ENCODE measurements at places on chromosomes 4 and X. TPM values are rescaled to one million over a fixed set of nuclear protein-coding genes. Genes with fewer than 3 reads are reported as not detected.
A peak's percentile ranks its signal among the peaks of the same experiment; 100 is the strongest.

DNA sequence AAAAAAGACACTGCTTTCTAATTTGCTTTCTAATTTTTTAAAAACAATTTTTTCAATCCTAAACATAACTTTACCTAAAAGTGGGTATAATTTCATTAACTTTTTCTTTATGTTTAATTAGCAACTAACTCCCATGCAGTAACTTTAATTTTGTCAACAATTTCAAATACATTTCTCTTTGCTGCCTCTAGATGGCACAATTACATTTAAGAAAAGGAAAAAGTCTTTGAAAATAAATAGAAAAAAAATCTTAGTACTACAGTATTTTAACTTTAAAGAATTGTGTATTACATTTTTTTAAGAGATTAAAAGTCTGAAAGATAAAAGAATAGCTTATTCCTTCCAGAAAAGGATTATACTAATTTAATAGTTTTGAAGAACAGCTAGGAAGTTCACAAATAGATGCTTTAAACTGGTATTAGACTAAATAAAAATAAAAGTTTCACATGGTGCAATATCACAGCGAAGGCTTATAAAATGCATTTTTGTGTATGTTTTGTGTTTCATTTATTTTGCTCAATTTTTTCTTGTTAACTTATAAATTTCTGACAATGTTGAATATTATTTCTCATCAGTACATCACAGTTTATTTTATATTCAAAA, 105.1 kb downstream of the ADGRA3 start:
- DNase-seq = no peak

NPY5R gene
- total RNA-seq = not detected

- no peak for DNase-seq
Observed at GRCh38 chrX:155070663-155070974, 317 bp downstream of the CMC4 start.

- DNase-seq = no peak
Observed at GRCh38 chr4:145697332-145697731, 17.4 kb downstream of the C4orf51 start.

DNA sequence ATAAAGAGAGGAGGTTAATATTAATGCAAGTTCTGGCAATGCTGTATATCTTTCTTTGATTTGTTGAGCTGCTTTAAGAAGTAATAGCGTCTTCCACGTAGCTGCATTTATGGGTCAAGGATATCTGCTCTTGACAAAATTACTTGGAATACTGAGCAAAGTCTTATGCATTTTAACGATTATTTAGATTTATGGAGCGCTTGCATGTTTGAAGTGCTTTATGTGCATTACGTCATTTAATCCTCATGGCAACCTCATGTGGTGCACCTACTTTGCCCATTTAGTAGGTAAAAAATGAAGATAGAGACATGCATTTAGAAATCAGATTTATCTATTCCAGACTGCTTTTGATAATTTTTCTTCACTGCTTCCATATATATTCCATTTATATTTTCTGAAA, 46.0 kb downstream of the DTHD1 start:
- no peak for DNase-seq

DNA sequence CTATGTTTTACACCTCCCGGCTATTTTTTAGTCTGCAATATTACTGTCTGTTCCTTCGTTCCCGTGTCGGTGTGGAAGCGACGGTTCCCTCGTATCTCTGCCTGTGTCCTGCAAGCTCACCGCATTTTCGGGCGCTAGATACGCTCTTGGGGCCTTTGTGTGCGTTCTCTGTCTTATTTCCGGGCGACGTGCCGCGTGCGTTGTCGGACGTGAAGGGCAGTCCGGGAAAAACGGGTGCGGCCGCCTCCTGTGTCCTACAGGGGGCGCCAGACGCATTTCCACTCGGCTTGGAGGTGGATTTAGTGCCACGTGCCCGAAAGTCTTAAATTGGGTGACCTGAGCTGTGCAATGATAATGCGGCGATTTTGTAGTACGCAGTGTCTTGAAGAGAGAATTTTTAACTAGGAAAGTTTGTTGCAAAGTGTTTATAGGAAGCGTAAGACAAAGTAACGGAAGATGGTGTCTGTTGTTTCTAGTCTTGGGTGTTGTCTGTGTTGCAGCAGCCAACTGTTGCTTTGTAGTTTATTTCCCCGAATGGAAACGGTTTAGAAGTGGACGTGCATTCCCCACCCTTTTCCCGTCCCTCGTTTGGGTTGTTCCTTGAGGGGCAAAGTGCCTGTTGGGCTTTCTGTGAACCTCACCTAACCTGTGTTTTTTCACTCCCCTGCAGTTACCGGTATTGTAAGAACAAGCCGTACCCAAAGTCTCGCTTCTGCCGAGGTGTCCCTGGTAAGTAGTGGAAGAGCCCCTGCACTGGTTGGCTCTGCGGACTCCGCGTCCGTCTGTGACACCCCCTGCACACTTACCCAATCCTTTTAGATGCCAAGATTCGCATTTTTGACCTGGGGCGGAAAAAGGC, 720 bp downstream of the RPL10 start:
- DNase-seq = peak; percentile 88

GABRA4 gene
- total RNA-seq = not detected

- DNase-seq = no peak
Observed at GRCh38 chrX:86806786-86807185, 658.5 kb downstream of the DACH2 start.

- peak; percentile 42 for DNase-seq
Observed at GRCh38 chrX:40471965-40472648, 108.7 kb upstream of the ATP6AP2 start.

- no peak for DNase-seq
Observed at GRCh38 chr4:75101906-75102786, 169.2 kb downstream of the PARM1 start.

- no peak for DNase-seq
Observed at GRCh38 chrX:25597551-25597950, 540.6 kb upstream of the MAGEB18 start.

DNA sequence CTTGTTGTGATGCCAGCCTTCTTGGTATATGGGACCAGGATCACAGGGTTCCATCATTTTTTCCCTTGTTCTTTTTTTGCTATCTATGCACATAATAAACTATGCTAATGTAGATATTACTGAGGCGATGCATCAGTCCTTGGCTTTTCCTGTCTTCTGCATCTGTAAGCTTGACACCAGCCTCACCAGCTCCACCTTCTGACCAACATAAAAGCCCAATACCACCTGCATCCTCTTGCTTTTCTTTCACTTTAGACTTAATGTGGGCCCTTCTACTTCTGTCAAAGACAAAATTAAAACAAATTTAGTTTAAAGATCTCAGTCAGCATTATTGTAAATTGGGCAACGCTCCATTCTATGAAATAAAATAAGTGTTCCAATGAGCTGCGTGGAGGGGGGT, 1718.8 kb upstream of the PCDH10 start:
- DNase-seq = no peak

SORBS2 gene
- not detected for total RNA-seq

GRCh38 chr4:149881744-149882143, 66.1 kb upstream of the IQCM start:
- DNase-seq = no peak

DNA sequence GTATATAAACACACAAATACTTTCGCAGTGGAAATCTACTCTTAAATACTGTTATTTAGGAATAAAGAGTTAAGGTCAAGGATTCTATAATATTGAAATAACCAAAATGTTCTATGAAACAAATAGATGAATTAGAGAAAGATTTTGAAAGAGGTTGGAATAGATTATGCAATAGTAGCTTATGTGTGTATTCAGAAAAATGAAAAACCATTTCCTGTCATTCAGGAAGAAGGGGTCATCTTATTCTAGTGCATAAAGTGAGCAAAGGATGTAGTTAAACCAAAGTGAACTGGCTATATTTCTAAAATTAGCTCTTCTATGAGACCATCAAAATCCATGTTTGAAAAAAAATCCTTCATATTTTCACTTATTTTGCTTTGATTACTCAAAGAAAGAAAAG, 30.0 kb upstream of the MYOZ2 start:
- DNase-seq = no peak

FGG gene
- total RNA-seq = not detected

- DNase-seq = no peak
Observed at GRCh38 chrX:129593137-129593536, 53.1 kb downstream of the OCRL start.

DNA sequence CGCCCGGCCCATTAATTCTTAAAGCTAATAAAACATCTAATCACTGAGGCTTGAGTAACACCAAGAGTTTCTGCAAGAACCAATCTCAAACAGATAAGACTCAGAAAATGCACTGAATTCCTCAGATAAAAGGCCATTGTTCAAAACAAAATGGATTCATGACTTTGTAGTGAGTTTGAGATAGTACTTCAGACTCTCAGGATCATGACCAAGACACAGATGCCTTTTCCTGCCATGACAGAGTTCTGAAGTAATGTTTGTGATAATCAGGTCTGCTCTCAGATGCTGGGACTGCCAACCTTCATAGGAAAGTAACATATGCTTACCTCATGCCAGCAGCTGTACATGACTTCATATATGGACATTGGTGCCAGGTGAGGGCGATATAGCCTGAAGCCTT, 54.6 kb downstream of the NIPAL1 start:
- DNase-seq = no peak

DNA sequence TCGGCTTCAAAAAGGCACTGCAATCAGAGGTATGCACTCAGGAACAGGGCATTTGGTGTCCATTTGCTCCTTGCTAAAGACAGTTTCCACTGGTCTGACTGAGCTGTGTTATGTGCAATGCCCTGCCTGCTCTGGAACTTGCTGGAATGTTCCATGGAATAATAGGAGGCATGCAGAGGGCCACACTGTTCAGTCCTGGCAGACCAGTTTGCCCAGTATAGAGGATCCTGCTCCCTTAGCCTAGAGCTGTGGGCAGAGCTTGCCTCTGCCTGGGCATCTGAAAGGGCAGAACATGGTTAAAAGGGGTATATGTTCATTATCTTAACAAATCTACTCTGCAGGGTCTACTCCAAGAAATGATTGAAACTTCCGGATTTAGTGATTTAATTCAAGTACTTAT, 27.8 kb upstream of the CD99L2 start:
- DNase-seq = no peak

SH3RF1 gene
- total RNA-seq = 0.34 TPM

DNA sequence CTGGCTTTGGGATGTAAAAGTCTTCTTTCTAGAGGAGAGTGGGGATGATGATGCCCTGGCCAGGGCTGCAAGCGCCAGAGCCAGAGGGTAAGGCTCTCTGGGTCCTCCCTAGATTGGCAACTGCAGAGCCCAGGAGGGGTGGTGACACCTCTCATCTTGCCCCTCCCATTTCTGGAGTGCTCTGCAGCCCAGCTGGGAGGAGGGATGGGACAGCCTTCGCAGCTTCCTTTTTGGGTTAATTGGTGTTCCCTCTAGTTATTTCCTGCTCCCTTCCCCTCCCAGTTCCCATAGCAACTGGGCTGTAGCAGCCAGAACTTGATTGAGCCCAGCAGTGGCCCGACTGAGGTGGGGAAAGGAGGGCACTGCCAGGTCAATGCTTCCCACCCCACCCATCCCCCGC, 19.2 kb downstream of the NALF2 start:
- no peak for DNase-seq

EVC gene
- total RNA-seq = 2.5 TPM

DNA sequence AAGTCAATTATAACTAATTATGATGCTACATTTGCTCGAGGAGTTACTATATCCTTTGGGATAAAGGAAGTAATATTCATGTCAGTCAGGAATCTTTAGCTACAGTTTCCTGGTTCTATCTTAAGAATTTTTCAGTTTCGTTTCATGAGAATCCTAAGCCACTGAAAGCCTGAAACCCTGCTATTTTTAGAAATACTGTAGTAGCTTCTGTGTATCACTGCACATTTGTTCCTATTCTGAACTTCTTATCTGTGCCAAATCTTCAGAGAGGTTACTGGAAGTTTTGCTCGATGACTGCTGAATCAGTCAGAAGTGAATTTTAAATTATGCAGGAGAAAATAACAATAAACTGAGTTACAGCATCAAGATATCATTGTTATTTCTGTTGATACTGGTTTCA, 249.2 kb downstream of the TENM3 start:
- DNase-seq = no peak

TENM3 gene
- total RNA-seq = not detected

GRCh38 chr4:53309321-53310040, 56.4 kb downstream of the SCFD2 start:
- DNase-seq = no peak

DNA sequence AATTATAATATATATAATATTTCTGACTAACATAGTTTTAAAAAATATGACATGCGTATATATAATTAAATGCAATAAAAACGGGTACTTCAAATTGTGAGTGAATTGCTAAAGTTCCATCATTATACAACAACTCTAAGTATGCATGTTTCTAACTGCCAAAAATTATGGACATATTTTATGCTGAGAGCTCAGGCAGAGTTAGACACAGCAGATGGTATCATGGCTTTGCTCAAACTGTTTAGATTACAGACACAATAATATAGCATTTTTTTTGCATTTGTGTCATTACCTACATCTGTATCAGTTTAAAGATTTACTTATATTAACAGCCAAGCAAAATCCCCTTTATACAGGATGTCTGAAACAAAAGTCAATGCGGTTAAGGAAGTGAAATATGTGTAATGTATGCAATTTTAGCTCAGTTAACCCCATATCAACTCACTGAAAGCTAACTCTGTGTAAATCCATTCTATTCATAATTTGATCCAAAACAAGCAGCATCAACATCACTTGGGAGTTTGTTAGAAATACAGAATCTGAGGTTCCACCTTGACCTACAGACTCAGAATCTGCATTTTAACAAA, 119.1 kb upstream of the CNKSR2 start:
- no peak for DNase-seq

DNA sequence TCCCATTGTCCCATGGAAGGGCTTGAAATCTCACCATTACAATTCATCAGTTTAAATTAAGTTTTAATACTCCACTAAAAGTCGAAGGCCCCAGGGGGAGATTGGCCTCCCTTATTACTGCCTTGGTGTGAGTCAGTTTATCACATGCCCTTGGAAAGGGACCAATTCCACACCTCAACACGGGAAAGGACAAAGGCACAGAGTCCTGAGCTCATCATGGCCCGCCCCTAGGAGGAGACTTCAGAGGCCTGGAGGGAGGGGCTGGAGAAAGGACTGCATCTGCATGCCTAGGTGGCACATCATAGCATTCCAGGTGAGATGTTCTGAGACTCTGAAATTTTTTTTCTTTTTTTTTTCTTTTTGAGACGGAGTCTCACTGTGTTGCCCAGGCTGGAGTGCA, 2.8 kb upstream of the SEL1L3 start:
- DNase-seq = no peak

GLRB gene
- not detected for total RNA-seq

GRCh38 chr4:3106339-3107186, 32.1 kb downstream of the HTT start:
- DNase-seq = peak; percentile 93

DNA sequence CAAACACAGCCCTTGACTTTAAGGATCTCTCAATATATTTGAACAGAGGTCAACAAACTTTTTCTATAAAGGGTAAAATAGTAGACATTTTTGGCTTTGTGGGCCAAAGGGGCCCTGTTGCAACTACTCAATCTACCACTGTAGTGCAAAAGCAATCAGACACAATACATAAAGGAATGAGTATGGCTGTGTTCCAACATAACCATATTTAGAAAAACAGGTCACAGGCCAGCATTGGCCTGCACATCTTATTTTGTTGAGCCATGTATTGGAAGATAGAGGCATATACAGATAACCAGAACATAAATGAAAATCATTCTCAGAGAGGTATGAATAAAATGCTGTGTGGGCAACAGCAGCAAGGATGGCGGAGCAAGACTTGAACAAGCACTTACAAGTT, 49.8 kb downstream of the MID1 start:
- no peak for DNase-seq

PRRG1 gene
- total RNA-seq = not detected

GRCh38 chrX:119093991-119094735, 21.4 kb downstream of the CT47C1 start:
- DNase-seq = no peak
